ENCODE measurements at places on chromosomes 3 and 15.

GRCh38 chr3:37812499-37812896, 49.2 kb upstream of the CTDSPL start:
- DNase-seq: no peak

DNA sequence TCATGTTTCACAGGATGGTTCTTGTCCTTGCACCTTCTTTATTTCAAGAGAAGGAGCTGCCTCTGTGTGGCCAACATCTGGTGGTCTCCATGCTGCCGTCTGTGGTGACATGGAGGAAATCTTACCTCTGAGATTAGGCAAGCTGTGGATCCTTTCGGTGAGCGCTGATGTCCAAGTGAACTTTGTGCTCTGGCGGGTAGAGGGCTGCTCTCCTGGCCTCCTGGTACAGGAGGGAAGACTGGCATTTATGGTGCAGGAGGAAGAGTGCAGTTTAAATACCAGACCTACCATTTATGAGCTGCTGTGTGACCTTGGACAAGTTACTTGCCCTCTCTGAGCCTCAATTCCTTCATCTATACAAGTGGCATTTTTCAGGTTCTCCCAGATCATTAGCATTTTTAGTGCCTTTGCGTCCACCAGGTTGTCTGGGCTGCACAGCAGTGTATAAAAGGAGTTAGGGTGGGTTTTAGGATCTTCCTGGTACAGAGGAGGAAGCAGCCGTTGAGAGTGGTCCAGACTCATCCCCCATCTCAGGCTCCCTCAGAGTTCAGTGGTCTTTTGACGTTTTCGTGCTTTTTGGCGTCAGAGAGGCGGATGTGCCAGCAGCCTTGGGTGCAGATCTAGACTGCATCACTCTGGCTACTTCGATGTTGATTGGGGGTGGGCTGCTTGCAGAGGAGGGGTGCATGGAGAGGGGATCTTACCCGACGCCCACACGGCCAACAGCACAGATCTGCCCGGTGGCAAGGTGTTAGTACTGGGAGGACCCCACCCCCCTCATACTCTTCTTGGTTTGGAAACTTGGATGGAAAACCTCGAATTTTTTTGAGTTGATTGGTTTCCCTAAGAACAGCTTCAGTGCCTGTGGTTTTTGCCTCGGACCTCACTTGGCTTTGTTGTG, 162.2 kb downstream of the ITPR1 start:
- no peak for DNase-seq

DNA sequence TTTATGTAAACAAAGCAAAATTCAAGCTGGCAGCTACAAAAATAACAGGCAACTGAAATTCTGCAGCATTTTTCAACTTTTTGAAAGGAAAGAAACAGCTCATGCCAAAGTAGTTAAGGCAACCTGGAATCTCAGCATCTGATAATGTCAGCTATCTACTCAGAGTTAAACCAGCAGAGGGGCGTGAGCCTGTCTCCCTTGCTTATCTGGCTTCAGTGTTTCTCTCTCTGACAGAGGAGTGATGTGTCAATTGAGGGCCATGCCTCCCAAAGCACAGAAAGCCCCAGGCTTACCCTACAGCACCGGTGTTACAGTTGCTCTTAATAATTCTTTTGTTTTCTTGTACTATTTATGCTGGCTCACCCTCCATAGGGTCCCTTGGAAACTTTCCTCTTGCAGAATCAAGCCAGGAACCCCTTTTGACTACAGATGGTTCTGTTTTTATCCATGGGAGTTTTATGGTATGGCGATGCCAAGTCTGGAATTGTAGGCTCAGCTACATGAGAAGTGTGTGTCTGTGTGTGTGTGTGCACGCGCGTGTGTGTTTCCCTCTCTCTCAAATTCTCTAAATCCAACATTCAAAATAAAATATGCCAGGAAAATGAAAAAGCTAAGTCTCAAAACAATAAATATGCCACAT, 7.3 kb downstream of the TMEM212 start:
- DNase-seq: no peak

- DNase-seq: no peak
Observed at GRCh38 chr15:58458076-58458475, 26.3 kb downstream of the LIPC start.

DNA sequence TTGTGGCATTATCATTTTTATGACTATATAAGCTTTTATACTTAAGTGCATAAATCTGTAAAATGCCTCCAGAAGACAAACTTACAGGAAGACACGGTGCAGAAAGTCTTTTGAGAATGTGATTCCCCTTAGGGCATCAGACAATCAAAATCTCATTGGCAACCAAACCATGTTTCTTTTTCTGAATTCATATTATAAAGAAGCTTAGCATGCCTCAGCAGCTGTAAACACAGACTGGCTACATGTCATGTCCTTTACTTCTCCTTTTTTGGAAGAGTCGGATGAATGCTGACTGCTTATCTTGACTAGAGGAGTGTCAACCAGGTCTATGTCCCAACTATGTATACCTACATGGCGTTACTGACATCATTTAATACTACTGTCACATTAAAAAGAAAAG, 150.1 kb downstream of the PLD1 start:
- DNase-seq: no peak

- DNase-seq: no peak
Observed at GRCh38 chr3:71090207-71090606, 493.3 kb downstream of the FOXP1 start.

DNA sequence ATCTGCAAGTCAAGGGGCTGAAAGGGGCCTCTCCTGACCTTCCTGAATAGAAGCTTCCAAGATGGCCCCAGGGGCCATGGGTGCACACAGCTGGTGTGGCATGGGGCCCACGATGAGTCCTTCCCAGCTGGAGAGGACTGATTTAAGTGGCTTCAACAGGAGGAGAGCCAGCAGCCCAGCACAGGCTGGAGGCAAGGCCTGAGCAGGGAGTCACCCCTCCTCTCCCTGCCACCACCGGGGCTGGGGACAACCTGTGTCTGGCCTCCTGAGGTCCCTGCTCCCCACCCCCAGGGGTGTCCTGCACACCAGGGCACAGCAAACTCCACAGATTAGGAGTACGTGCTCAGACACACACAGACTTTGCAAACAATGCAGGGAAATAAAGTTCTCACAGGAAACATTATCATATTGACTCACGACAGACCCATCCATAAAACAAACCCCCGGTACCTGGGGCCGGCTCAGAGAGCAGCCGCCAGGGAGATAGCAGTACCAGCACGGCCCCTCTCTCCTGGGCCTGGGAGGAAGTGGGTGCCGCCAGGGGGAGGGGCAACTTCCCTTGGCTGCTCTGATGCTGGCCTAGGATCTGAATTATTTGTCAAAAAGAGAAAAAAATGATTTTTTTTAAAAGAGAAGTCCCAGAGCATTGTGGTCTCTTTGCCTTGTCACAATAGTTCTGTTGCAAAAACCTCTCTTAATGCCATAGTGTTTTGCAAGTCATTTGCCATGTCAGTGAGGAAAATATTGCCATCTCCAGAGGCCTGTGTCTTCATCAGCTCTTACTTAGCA, 21.9 kb upstream of the TSEN2 start:
- DNase-seq: no peak

DNA sequence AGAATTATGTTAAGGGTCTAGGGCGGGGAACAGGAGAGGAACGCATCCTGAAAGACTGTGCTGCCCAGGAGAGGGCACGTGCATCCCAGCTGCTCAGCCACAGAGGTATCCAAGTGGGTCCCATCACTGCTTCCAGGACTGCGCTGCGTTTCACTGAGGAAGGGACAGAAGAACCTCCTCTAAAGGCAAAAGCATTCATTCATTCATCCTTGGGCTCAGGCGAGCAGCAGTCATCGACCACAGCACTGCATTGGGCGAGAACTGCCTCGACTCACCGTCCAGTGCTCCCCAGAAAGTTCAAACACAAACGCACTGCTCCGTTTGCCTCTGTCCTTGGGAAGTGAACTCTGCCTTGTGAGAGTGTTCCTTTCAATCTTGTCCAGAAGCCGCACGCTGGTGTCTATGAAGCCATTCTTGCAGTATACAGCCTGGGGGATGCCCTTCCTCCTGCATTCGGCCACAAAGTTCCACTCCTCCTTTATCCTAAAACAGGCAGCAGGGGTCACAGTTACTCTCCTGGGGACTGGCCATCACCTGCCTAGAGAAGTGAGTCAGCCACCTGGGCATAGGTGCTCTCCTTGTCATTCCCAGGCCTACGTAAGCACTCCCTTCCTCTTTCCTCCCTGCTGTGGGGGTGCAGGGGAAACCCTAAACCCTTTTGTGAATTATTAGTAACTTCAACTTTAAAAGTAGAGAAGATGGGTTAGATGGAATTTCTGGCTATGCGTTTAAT, 21.2 kb downstream of the LRRC2 start:
- DNase-seq: no peak

GRCh38 chr3:145429546-145429945, 731.4 kb downstream of the PLOD2 start:
- no peak for DNase-seq

DNA sequence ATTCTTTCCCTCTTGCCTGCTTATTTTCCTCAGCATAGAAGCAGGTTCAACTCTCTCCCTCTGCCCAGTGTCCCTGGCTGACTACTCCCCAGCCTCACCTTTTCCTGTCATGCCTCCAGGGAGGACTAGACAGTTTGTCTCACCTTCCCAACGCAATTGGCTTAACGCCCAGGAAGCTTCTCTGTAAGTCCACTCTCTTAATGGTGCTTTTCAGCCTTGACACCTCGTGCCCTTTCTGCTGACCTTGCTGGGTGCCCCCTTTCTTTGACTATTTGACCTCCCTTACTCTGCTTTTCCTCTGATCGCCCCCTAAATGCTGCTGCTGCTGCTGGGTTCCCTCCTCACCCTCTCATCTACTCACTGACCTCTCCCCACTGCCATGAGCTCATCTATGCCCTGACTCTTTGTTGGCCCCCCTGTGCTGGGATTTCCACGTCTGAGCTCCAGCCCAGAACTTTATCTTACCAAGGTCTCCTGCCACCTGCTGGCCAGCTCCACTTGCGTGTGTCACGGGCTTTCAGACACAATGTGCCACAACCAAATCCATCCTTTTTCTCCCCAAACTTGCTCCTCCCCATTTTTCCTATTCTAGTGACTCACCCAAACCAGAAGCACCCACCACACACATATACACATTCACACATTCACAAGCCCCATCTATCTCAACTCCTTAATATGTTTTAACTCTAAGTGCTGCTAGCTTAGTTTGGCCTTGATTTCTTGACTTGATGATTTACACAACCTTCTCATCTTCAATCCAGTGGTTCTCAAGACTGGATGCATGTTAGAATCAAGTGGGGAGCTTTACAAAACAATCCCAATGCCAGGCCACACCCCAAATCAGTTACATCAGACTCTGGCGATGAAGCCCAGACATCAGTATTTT, 16.6 kb downstream of the EPB42 start:
- peak; percentile 39 for DNase-seq

DNA sequence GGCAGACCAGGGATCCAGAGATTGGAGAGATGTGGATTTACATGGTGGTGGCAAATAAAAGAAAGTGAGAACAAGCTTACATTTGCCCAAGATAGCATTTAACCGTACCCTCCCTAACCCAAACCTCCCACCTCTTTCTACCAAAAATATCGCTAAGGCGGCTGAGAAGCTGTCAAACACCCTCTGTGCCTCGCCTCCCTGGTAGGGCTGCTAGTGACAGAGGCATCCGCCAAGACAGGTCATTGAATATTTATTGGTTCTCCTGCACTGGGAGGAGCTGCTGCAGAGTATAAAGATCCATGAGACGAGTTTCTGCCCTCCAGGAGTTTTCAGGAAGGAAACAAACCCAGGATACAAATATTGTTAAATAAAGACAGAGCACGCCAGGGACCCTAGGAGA, 107.3 kb upstream of the TMC3 start:
- DNase-seq: no peak

DNA sequence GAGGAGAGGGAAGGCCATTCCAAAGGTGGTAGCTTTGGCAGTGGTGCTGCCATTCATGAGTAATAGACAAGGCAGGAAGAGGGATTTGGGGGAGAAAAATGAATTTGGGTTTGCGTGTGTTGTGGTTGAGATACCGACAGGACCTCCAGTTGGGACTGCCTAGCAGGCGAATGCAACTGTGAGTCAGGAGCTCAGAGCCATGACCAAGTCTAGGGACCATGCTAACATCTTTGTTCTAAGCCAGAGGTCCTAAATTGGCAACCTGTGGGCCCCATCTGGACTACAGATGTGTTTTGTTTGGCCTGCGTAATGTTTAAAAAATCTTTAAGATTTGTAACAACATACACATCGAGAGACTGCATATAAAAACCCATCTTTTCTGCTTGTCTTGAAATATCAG, 61.6 kb downstream of the SAMMSON start:
- no peak for DNase-seq

DNA sequence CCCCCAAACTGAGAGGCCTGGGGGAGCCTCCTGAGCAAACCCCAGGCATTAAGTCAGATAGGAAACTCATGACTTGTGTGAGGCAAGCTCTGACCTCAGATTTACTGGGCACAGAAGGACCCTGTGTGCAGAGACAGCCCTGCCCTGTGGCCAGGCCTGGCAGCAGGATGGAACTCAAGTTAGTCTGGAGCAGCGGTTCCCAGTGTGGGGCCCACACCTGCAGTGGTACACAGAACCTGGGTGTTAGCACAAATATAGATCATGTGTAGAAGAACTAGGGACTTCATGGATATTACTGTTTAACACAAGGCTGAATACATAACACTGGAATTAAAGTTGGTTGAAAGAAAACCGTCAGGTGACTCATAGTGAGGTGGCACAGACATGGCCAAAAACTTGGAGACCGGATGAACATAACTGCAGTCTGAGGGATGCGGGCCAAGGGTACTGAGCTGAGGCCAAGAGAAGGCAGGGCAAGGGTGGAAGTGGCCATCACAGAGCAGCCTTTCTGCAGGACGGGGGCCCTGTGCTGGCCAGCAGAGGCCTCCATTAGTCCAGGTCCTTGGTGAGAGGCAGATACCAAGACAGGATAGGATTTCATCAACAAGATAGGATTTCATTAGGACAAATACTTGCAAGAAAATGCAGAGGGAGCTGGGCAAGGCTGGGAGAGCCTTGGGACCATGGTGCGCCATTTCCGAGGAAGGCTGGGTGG, 40.9 kb downstream of the IRAK2 start:
- no peak for DNase-seq

GRCh38 chr3:94065122-94065521, 2.3 kb downstream of the NSUN3 start:
- no peak for DNase-seq

DNA sequence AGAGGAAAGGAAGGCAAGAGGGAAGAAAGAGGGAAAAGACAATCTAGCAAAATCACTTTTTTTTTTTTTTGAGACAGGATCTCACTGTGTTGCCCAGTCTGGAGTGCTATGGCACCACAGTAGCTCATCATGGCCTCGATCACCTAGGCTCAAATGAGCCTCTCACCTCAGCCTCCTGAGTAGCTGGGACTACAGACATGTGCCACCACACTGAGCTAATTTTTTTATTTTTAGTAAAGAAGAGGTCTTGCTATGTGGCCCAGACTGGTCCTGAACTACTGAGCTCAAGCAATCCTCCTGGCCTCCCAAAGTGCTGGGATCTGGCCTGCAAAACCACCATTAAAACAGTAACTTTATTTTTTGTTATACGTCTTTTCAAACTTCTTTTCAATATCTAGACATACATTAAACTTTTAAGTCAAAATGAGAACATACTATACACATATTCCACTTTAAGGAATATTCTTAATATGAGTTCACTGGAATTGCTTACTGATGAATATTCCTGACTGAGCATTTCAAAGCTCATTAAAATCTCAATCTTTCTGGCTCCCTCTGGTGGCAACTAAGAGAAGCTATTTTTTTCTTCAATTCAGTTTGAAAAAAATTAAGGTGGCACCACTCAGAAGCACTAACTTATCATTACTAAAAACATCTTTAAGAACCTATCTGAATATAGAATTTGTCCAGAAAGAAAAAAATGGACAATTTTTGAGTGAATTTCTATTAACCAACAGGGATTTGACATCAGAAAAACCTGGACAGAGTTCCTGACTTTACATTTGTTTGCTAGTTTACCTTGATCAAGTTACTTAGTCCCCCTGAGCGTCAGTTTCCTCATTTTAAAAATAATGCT, 40.9 kb downstream of the UACA start:
- peak; percentile 6 for DNase-seq
